C1 segment of cervical spinal cord (tissue), 14 donors: ENCODE measurements at places on chromosomes 16 and 17.
A peak's percentile ranks its signal among the peaks of the same experiment; 100 is the strongest.

- no peak for DNase-seq
Observed at GRCh38 chr16:88927010-88927409, 50.0 kb downstream of the CBFA2T3 start.

- DNase-seq = no peak
Observed at GRCh38 chr16:82700541-82701235, 73.9 kb downstream of the CDH13 start.

- DNase-seq = no peak
Observed at GRCh38 chr17:13395862-13396261, 205.9 kb downstream of the HS3ST3A1 start.

- DNase-seq = no peak
Observed at GRCh38 chr16:89201439-89202377, 1.4 kb upstream of the SLC22A31 start.

DNA sequence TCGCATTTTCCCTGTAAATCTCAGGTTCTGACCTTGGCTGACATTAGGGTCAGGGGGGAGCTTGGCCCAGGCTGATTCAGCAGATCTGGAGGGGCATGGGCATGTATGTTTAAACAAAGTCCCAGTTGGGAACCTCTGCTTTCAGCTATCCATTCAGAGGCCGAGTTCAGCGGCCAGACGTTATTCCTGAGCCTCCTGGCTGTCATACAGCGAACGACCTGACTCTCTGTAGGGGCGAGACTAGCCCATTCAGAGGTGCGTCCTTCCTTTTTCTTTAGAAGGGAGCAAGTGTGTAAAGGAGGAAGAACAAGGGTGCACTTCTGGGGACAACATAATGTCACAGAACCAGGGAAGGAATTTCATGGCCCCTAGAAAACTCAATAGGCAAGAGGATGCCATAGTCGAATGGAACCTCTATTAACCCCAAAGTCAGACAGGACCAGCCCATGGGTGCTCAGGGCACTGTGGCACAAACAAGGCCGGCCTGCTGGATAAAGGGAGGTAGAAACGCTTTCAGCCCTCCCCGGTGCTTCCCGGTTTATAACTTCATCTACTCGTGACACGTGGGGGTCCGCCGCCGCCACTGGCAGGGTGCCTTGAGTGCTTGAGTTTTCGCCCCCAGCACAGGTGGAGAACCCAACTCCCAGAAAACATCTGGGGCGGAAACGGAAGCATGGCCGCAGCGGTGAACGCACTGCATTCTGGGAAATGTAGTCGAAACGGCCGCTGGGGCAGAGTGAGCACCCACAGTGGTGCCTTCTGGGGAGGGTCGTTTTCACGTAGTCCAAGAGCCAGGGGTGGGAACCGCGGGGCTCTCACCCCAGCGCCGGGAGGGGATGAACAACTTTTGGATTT is 33.2 kb upstream of the PLCG2 start:
- peak; percentile 3 for DNase-seq

DNA sequence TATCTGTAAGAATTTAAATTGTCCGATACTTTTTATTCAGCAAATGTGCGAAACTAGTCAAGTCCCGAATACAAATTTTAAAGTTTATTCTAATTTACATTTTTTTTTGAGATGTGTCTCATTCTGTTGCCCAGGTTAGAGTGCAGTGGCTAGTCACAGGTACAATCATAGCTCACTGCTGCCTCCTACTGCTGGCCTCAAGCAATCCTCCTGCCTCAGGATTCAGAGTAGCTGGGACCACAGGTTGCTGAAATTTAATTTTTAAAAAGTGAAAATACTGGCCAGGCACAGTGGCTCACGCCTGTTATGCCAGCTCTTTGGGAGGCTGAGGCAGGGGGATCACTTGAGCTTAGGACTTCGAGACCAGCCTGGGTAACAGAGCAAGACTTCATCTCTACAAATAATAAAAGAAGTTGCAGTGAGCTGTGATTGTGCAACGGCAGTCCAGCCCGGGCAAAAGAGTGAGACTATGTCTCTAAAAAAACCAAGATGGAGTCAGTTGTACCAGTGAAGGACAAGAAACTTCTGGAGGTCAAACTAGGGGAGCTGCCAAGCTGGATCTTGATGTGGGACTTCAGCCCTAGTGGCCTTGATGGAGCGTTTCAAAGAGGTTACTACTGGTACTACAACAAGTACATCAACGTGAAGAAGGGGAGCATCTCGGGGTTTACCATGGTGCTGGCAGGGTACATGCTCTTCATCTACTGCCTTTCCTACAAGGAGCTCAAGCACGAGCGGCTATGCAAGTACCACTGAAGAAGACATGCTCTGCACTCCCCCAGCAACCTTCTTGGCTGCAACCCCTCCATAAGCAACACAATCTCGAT is 5.6 kb downstream of the POLG2 start:
- DNase-seq = no peak

- DNase-seq = peak; percentile 75
Observed at GRCh38 chr17:17840751-17841591, 4.2 kb upstream of the SREBF1 start.

DNA sequence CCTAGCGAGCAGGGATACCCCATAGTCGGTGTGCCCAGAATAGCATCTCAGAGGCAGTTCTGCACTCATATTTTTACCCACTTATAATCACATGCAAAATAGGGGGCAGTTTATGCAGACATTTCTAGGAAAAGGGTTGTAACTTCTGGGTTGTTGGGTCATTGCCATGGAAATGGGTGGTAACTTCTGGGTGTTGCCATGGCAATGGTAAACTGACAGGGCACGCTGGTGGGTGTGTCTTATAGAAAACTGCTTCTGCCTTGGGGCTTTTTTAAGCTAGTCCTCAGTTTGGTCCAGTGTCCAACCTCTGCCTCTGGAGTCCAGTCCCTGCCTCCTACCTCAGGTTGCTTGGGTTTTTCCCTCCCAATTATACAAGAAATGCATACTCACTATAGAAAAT is 7.4 kb upstream of the SPAG9 start:
- DNase-seq = no peak

DNA sequence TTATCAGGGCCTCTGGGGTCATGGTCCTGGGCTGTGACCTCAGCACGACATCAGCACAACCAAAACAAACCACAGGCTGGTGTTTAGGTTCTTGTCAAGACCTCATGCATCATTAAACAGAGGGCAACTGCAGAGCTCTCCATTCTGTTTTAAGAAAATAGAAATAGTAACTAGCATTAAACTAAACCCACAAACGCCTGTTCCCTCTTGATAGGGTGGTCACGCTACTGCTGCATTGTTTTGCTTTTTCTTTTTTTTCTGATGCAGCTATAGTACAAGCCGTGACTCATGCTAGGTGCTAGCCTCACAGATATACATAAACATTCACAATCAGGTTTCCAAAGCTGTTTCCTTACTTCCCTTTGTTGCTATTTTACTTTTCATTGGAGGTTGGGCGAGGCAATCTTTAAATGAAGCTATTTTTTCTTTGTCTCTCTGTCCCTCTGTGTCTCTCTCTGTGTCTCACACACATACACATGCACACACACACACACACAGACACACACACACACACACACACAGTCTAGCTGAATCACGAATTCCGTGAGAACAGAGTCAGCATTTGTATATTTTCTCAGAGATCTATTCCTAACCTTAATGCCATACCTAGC is 310.3 kb downstream of the CDH13 start:
- no peak for DNase-seq

DNA sequence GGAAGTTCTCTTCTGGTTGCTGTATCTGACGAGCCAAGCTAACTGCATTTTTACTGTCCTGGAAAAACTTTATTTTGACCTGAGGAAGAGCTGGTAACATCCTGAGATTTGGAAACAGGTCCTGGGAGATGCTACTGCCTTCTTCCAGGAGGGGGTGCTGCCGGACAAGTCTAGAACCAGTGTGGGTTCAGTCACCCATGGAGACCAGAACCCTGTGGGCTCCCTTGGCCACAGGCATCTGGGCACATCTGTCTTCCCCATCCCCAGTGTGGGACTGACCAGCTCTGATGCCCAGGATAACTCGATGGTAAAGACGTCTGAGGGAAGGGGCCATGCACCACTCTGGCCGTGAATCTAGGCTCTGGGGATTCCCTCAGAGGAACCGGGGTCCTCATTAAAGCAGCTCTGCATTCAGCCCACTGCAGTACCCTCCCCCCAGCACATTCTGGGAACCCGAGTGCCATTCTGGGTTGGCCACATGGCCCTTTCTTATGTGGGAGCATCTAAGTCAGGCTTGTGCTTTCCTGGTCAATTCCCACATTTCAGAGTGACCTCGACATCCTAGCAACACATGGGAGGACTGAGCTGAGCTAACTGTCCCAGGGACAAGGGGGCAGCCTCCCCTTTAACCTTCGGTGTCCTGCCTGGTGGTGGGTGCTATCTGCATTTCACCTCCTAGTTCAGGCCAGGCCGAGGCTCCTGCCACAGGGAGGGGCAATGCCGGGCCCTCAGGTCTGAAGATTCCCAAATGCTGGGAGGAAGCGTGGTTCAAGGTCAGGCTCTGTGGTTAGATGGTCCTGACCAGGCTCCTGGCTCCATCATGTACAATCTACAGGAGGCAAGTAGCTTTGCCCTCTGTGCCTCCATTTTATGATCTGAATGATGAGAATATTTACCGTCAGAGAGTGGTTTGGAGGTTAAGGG is 6.4 kb downstream of the C16orf86 start:
- no peak for DNase-seq

DNA sequence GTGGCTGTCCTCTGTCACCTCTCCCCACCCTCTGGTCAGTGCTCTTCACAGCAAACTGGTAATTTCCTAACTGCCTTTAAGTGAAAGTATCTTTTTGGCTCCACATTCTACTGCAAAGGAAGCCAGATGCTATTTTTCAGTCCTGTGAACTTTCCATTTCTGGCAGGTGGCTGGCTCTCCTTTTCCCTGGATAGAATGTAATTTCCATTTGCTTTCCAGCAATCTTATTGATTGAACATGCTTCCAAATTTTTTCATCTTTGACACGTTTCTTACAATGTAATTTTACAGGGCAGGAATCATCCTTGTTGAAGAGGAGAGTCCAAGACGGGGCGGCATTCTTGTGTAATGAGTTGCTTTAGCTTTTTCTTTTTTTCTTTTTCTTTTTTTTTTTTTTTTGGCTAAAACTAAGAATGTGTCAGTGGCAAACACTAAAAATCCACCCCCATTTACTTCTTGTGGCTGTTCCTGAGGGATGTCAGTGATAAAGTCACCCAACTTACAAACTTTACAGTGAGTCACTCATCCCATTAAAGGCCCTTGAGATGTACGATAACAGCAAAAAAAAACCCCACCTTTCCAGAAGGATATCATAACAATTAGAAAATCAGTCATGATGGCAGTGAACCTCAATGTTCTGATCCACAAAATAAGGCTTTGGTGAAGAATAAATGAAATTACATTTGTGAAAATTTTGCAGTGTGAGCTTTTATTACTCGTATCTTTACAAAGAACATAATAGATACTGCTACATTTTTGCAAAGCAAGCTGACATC is 29.4 kb upstream of the PRKCA start:
- no peak for DNase-seq

DNA sequence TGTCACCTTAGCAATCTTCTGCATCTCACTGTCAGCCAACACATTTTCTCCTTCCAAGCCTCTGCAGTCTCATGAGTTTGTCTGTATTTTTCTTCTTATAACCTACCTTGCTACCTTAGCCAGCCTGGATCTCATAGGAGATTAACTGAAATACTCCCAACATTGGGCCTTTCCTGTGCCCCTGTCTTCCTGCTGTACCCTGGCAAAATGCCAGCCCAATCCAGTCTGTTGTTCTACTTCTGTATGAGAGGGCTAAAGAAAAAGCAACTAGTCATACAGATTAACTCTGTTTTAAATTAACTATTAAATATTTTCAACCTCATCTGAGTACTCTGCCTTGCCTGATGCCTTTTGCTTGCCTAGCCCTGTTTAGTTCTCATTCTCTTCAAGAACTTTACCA is 18.4 kb downstream of the GOSR1 start:
- DNase-seq = no peak

GRCh38 chr16:4868026-4868425 is 20.7 kb downstream of the UBN1 start:
- DNase-seq = no peak

DNA sequence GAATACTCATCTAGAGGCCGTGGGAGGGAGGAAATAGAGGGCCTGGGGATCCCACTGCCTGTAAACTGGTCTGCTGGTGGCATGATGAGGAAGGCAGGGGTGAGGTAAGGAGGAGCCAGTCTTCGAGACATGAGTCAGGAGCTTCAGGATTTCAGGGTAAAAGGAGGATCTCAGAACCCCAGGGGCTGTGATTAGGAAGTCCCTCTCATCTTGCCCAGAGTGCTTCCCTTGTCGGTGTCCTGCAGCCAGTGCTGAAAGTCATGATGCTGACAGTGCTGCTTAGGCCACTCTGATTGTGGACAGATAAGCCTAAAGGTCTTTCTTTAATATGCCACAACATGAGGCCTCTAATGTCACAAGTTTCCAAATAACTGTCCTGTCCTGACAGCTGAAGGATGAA is 29.6 kb downstream of the COG4 start:
- DNase-seq = no peak

DNA sequence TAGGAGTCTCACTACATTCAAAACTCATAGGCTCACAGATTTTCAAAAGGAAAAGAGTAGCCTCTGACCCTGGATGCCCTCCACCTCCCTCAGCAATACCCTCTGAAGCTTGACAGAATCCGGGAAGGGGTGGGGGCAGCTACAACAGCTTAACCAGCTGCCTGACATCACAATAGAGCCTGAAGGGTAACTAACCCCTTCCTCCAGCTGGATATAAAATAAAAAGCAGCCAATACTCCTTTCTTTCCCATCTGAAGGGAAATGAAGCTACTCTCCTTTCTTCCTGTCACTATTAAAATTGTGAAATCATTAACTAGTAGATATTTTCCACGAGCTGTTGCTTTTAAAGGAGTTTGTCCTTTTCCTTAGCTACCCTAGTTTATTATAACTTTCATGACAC is 24.0 kb downstream of the USP31 start:
- no peak for DNase-seq

- DNase-seq = no peak
Observed at GRCh38 chr17:35666070-35666469, 65.4 kb upstream of the RASL10B start.

DNA sequence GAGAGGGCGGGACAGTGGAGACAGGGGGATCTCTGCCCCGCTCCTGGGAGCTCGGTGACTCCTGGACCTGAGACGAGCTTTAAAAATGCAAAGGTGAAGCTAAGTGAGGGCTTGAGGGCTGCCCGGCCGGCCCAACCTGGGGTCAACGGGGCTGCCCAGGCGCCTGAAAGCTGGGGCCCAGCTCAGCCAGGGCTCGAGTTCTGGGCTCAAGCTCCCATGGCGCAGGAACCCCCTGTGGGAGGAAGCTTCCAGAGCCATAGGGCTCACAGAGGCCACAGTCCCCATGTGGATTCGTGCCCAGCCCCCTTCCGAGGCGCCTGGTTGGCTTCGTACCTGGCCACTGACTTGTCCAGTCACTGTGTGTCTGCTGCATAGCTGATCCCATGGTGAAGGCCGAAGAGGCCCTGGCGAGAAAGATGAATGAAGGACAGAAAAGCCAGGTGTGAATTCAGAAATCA is 75.8 kb upstream of the GSE1 start:
- DNase-seq = no peak

GRCh38 chr17:6326483-6326882 is 108.4 kb downstream of the AIPL1 start:
- DNase-seq = no peak

DNA sequence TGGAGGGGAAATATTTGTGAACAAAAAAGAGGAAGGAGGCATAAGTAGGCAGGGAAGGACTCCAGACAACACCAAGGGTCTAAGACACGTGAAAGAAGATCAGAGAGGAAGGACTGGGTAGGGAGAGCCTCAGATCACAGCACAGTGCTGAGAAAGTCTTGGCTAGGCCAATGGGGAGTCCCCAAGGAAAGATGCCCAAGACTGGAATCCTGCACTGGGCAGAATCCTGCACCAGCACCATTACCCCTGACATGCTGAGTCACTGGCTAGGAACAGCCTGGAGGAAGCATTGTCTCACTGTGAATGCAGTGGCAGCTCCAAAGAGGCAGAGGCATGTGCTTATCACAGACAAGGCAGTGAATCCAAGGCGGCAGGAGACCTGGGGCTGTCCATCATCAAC is 19.2 kb downstream of the CLEC19A start:
- DNase-seq = no peak
